ENCODE measurements at places on chromosomes 1 and 21.

GRCh38 chr1:157496121-157496526 lies 56.2 kb downstream of the FCRL5 start:
- DNase-seq: peak; percentile 43

DNA sequence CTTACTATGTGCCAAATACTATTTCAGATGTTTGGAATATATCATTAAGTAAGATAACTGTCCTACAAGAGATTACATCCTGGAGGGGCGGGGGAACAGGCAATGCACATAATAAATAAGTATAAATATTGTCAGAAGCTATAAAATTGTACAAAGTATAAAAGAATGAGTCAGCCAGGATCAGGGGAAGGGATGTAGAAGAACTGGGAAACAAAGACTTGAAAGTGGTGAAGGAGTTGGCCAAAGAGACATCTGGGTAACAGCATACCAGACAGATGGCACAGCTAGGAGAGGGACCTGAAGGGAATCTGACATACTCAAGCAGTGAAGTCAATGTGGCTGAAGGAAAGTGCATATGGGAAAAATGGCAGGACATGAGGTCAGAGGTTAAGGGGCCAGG lies 53.9 kb downstream of the CYYR1 start:
- no peak for DNase-seq

- no peak for DNase-seq
Observed at GRCh38 chr1:55600242-55600641, 385.1 kb upstream of the USP24 start.

DNA sequence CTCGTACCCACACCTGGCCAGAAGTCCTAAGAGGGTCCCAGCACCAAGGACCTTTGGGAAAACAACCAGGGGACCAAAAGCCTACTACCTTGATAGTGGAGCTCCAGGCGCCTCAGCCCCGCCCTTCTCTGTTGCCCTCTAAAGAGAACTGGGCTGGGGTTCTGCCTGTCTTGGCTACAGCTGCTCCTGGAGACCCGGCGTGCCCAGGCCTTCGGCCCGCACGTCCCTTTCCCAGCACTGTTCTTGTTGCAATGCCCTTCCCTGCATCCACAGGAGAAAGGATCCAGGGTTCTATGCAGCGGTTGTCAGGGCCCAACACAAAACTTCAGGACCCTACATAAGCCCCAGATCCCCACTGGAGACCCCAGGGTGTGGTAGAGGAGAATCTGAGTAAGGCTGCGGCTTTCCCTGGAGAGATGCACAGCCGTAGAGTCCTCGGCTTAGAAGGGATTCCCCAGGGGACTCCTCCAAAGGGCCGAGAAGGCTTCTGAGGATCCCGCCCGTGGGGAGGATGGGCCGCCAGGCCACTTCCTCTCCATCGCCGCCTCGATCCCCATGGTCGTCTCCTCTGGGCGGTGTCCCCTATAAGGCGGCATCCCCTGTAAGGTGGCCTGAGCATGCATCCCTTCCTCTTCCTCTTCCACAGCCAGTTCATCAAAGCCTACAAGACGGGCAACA lies 12.0 kb downstream of the SLC66A1 start:
- DNase-seq: no peak

DNA sequence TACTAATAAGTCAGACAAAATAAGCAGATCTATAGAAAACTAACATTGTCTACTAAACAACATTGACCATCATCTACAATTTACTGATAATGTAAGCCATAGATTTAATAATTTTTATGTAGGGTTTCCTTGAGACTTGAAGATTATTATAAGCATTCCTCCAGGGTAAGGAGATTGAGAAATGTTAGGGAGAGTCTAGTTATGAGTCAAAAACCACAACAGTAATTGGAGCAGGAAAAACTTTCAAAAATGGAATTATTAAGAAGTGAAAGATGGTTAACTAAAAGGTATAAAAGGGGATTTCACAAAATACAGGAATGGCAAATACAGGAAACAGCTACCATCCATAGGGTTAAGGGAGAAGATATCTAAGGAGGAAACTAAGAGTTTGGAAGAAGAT lies 12.4 kb upstream of the UHMK1 start:
- DNase-seq: no peak

DNA sequence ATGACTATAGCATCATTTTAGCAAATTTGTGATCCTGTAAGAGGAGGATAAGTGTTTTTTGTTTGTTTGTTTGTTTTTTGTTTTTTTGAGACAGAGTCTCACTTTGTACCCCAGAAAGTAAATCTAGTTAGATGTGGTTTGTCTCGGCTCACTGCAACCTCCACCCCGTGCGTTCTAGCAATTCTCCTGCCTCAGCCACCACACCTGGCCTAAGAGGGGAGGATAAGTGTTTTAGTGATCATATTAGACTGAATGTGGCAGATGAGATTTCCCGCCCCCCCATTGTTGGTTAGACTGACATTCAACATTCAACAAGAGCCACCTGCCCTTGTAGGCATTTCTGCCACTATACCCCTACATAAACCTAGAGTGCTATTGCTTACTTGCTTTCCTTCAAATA lies 98.5 kb downstream of the OSBPL9 start:
- DNase-seq: no peak

DNA sequence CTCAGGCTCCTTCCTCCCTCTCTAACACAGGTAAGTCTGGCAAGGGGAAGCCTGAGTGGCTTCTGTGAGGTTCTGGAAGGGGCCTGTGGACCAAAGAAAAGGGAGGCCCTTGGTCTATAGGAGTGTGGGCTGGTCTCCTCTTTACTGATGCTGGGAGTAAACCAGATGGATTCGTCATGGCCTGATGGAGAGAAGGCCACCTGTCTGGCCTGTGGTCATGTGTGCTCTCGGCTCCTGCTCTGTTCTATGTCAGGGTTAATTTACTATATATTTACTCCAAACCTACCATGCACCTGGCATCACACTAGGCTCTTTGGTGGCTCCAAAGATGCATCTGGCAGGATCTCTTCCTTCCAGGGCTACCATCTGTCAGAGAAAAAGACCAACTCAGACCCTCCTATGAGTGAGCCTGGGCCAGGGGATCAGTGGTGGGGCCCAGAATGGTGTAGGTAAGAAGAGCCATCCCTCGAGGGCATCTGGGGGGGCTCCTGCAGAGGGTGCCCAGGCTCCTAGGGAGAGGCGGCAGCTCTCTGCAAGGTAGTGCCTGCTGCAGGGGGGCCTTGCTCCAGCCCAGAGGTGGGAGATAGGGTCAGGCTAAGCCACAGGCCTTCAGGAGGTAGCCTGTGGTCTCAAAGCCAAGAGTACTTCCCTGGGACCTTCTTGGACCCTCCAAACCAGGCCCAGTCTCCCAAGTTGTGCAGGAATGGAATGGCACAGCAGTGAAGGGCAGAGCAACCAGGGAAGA lies 68.2 kb upstream of the SELENON start:
- no peak for DNase-seq

DNA sequence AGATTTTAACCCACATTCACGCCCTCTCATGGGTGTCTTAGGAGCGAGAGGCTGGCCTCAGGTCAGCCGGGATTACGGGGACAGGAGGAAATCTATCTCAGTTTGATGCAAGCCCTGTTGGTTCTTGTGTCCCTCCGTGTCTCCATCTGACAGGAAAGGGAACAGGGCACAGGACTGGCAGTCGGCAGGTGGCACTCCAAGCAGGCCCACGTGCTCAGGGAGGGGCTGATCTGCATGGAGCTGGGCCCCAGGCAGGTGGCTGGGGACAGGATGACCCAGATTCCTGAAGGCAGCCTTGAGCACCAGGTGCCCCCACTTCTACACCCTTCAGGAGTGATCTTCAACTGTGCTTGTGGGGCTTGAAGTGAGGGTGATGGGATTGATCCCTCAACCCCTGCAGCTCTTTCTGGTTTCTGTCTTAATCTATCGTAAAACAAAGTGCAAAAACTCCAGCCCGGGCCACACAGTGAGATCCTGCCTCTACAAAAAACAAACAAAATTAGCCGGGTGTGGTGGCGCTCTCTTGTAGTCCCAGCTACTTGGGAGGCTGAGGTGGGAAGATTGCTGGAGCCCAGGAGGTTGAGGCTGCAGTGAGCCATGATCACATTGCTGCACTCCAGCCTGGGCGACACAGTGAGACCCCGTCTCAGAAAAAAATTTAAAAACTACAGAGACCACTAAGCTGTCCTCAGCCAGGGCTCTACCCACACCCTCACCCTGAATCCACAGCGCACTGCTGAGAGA lies 8.3 kb downstream of the PLEKHG5 start:
- DNase-seq: no peak

DNA sequence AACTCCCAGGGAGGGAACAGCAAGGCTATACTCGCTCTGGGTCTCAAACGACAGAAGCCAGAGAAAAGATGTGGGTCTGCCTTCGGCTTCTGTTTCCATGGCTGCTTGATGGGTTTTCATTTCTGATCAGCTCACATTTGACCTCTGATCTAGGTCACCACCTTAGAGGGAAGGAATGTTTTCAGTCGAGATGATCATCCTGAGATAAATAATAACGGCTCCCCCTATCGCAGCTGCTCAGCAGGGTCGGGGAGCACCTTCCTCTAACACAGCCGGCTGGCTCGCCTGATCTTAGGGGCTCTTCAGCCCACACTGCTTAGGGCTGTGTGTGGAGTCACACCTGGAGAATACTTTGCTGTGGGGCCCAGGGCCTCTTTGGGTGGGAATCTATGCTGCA lies 53.1 kb upstream of the ZNF648 start:
- DNase-seq: no peak

GRCh38 chr21:17370263-17370662 lies 142.6 kb upstream of the CXADR start:
- DNase-seq: no peak

GRCh38 chr21:8993943-8994639 lies 1527.3 kb upstream of the TPTE start:
- DNase-seq: no peak

GRCh38 chr1:107689159-107689558 lies 275.8 kb downstream of the VAV3 start:
- DNase-seq: no peak

DNA sequence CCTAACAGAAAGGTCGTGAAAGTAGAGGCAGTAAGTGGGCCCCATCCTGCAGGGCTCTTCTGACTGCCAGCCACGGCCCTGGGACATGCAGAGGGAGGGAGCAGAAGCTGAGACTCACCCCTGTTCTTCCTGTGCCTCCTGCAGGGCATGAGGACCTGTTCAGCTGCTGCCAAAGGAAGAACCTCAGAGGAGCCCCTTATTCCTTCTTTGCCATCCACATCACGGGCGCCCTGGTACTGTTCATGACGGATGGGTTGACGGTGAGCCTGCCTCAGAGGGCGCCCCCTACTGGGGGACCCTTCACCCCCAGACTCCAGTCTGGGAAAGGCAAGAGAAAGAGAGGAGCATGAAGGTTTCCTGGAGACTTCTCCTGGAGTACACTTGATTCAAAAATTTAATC lies 47.1 kb downstream of the ELK4 start:
- no peak for DNase-seq

DNA sequence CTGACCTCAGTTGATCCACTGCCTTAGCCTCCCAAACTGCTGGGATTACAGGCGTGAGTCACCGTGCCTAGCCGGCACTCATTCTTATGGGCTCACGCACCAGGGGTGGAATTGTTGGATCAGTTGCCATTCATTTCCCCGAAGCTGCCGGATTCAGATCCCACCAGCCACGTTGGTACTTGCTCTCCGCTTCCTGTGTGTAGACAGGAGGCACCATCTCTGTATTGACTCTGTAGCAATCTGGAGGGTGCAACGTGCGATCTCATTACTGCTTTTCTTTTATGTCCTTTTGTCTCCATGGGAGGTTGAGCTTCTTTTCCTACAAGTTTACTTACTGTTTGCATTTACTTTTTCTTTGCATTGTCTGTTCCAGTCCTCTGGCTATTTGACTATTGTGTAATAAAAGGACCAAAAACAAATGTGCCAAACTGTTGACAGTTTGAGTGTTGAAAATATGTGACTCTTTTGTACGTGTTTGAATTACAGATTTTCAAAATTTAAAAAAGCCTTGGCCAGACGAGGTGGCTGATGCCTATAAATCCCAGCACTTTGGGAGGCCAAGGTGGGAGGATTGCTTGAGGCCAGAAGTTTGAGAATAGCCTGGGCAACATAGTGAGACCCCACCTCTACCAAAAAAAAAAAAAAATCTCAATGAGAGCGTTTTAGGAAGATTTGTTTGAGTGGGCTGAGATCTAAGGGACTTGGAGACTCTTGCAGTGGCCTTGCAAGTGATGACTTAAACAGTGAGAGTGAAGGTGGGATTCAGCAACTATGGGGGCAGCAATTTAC lies 39.1 kb downstream of the SPSB1 start:
- DNase-seq: no peak

GRCh38 chr1:212982430-212983152 lies 32.2 kb downstream of the VASH2 start:
- no peak for DNase-seq

DNA sequence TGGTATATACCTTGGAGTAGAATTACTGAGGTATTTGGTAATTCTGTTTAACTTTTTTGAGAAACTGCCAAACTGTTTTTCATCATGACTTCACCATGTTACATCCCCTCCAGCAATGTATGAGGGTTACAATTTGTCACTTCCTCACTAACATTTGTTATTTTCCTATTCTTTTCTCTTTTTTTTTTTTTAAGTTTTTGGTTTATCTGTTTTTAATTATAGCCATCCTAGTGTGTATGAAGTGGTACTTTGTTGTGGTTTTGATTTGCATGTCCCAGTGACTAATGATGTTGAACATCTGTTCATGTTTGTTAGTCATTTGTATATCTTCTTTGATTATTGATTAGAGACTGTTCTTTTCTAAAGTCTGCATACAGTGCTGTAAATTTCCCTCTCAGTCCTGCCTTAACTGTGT lies 147.3 kb downstream of the HS2ST1 start:
- DNase-seq: no peak

GRCh38 chr1:1083416-1084371 lies 9.6 kb upstream of the RNF223 start:
- DNase-seq: no peak

GRCh38 chr1:97986041-97987005 lies 65.5 kb upstream of the DPYD start:
- DNase-seq: no peak

DNA sequence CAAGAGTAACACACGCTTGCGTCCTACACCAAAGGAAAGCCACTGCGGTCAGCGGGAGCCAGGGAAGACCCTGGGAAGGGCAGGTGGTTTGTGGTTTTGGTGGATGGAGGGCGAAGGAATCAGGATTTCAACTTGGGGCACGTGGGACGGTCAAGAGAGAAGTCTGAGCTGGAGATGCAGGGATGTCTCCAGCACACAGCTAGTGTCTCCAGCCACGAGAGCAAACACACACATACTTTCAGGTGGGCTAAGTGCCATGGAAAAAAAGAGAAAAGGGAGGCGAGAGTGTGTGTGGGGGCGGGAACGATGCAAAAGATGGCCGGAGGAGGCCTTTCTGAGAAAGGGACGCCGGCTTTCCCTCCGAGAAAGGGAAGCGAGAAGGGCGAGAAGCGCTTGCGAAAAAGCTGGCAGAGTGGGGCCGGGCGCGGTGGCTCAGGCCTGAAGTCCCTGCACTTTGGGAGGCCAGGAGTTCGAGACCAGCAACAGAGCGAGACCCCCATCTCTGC lies 1.4 kb upstream of the SRRM1 start:
- DNase-seq: peak; percentile 29

DNA sequence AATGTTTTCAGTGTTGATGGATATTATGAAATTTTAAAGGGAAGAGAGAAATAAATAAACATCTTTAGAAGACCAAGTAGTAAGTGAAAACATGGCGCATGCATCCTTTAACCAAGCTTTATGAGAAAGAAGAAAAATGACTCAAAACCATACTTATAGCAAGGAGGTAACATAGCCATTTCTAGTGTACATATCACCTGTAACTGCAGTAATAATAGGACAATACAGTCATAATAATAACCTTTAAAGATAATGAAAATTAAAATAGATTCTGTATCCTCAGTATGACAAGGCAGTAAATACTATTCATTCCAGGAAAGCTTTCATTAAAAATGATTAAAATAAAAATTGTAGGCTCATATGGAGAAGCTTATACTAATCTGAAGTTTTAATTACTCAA lies 141.2 kb downstream of the COL24A1 start:
- DNase-seq: no peak

- DNase-seq: no peak
Observed at GRCh38 chr1:14667651-14667984, 69.1 kb downstream of the KAZN start.
